GM13976 (cell line): ENCODE measurements at places on chromosomes 16 and 17.

DNA sequence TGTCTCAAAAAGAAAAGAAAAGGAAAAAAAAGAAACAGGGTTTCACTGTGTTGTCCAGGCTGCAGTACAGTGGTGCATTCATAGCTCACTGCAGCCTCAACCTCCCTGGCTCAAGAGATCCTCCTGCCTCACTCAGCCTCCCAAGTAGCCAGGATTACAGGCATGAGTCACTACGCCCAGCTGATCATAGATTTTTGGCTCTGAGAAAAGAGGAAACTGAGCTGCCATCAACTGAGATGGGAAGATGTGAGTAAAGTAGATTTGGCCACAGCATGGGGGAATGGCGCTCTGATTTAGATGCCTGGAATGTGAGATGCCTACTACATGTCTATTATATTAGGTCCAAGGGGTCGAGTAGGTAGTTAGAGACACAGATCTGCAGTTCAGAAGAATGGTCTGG is 5.9 kb upstream of the NAGS start:
- DNase-seq, result no peak

DNA sequence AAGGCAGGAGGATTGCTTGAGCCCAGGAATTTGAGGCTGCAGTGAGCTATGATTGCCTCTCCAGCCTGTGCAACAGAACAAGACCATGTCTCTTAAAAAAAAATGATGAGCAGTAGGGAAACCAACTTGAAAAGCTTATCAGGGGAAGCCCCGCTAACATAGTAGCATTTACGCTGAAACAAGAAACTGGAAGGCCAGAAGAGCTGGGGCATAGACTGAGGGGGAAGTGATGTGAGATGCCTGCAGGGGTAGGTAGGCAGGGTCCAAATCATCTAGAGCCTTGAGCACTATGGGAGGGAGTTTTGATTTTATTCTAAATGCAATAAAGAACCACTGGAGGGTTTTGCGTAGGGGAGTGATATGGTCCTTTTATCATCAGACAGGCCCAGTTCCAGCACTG is 139.3 kb downstream of the CYB561 start:
- DNase-seq, result no peak

- peak; percentile 80 for DNase-seq
These were observed 62.2 kb downstream of the DHRS7C start for GRCh38 chr17:9729034-9729650.

DNA sequence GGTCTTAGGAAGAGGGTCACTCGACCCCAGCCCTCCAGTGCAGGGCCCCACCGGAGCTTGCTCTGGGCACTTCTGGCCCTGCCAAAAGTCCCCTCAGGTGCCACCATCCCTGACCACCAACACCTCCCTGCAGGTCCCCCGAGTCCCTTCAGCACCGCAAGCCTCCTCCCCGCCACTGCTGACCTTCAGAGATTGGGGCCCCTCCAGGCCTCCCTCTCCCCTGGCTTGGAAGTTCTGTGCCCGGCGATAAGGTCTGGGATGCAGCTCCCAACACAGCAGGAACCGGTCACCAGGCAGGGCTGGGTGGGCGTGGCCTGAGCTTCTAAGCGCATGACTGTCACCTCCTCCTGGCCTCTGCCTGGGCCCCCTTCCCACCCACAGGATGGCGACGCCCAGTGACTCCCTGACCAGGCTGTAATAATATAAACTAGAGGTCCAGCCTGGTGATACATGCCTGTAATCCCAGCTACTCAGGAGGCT is 11.2 kb downstream of the PIEZO1 start:
- no peak for DNase-seq

DNA sequence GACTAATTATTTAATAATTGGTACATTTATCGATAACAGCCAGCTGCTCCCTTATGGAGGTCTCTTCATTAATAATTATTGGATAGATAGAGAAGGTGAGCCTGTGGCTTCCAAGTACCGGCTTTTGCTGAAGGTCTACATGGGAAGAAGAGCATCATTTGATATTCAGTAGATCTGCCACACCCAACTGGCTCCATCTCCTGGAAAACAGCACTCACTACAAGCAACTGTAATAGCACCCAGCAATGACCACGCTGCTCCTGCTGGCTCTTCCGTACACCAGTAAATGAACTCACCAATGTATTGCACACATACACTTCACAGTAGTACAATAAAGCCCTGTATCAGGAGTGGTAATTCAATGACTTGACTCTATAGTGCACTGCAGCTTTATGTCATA is 19.5 kb downstream of the MARVELD3 start:
- DNase-seq, result peak; percentile 54

DNA sequence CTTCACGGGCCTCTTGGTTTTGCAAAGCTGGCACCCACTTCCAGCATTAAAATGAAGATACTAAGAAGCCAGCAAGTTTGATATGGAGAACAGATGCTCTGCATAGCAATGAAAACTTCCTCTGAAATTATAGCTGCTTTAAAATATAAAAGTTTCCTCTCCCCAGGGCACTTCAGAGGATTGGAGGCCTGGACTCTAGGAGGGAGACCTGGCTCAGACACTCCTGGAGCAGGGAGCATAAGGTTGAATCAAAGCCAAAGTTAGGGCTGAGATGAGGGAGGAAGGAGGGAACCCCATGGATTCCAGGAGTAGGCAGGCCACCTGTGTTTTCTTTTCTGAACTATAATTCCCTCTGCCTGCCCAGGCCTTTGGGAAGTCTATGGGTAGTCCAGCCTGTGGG is 176.0 kb upstream of the RPL38 start:
- no peak for DNase-seq

GRCh38 chr17:49861150-49861884 is 13.4 kb upstream of the TAC4 start:
- DNase-seq, result peak; percentile 85

DNA sequence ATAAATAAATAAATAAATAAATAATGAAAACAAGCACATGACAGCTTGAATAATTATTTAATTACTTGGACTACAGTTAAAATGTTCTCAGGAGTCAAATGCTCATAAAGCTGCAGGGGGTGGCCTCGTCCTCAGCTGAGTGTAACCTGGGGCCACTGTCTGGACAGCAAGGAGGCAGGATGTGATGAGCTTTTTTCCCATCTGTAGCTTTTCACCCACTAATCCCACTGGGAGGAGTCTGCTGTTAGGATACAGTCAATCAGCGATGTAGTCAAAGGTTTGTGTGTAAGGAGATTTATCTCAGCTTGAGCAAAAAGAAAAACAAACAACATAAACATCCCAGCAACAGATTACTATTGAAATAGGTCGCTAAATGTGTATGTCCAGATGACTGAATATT is 22.5 kb downstream of the ZCCHC14 start:
- DNase-seq, result no peak

- no peak for DNase-seq
These were observed 723.1 kb downstream of the CDH11 start for GRCh38 chr16:64398793-64399192.

- DNase-seq, result no peak
These were observed 368.0 kb upstream of the RBFOX1 start for GRCh38 chr16:6964679-6965078.

DNA sequence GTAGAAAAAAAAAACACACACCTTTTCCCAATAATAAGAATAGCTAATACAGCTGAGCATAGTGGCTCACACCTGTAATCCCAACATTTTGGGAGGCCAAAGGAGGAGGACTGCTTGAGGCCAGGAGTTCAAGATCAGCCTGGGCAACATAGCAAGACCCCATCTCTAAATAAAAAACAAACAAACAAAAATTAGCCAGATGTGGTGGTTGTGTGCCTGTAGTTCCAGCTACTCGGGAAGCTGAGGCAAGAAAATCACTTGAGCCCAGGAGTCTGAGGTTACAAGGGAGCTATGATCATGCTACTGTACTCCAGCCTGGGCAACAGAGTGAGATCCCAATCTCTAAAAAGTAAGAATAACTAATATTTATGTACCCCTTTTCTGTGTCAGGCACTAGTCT is 42.8 kb upstream of the GFOD2 start:
- DNase-seq, result no peak

DNA sequence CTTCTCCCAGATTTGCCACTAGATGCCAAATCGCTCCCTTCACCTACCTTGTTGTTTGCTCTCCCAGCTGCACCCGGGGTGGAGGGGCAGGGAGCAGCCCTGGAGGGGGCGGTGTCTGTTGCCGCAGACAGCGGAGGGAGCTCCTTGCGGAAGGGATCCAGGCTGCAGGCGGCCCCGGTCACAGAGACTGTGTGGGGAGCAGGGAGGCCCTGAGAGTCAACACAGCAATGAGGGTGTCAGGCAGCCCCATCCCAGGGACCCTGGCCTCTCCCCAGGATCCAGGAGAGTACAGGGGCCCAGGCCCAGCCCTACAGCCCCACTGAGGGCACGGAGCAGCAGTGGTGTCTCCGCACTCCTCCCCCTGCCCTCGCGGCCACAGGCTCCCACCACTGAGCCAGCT is 50.5 kb upstream of the CHMP6 start:
- DNase-seq, result no peak

DNA sequence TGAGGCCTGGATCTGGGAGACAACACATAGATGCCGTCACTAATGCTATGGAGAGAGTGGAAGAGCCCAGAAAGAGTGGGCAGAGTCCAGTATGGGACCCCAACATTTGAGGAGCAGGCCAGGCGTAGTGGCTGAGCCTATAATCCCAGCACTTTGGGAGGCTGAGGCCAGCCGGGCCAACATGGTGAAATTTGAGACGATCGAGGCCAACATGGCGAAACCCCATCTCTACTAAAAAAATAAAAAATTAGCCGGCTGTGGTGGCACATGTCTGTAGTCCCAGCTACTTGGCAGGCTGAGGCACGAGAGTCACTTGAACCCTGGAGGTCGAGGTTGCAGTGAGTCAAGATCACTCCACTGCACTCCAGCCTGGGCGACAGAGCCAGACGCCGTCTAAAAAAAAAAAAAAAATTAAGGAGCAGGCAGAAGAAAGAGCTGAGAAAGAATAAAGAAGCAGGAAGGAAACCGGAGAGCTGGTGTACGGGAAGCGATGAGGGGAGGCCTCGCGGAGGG is 6.0 kb upstream of the DNAI2 start:
- DNase-seq, result no peak

GRCh38 chr16:70674221-70675014 is 11.4 kb downstream of the MTSS2 start:
- DNase-seq, result no peak

GRCh38 chr16:56199164-56199563 is 7.9 kb downstream of the GNAO1 start:
- peak; percentile 34 for DNase-seq

GRCh38 chr17:36532435-36532975 is 2.2 kb downstream of the MYO19 start:
- no peak for DNase-seq

- DNase-seq, result peak; percentile 38
These were observed 10.7 kb downstream of the DCTN5 start for GRCh38 chr16:23651943-23652468.

GRCh38 chr16:17224879-17225281 is 245.9 kb downstream of the XYLT1 start:
- DNase-seq, result peak; percentile 23

- no peak for DNase-seq
These were observed 113.4 kb upstream of the CDH8 start for GRCh38 chr16:62149631-62150030.
